Type B pancreatic cell (in vitro differentiated cells): ENCODE measurements at places on chromosomes 1 and 21. TPM values are rescaled to one million over a fixed set of nuclear protein-coding genes. Genes with fewer than 3 reads are reported as not detected.

DNA sequence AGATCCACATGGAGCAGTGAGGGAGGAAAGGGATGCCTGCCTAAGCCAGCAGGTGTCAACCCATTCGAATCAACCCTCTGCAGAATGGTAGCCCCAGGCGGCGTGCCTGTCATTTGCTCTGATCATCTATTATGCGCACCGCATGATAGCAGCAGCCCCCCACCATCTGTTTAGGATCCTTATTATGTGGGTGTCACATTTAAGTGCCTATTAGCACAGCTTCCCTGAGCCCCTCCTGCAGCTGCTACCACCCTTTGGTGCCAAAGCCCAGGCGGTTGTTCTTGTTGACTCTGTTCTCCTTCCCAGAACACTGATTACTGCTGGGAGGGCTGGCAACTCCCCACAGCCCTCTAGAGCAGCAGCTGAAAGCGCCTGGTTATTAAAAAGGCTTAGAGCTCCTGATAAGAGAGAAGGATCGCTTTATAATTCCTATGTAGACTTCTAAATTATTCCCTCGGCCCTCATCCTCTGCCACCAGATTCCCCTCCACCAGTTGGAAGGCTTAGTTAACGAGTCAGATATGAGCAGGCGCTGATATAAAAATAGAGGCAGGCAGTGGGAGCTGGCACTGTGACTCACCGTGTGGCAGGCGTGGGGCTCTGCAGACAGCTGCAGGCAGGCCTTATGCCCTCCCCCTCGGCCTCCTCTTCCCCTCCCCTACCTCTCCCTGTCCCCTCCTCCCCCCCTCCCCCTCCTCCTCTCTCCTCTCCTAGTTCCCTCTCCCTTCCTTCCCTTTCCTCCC lies 23.0 kb downstream of the ACTA1 start:
- H3K4me3 ChIP-seq = peak overlapping the region; percentile 9
- DNase-seq = no peak
- peaks cover 30% of the 10 kb centered on the region for H3K27me3 ChIP-seq

- H3K4me1 ChIP-seq = peaks cover 8% of the 10 kb centered on the region
- no peak for DNase-seq
- H3K27me3 ChIP-seq = no peaks in the 10 kb centered on the region
- H3K27ac ChIP-seq = no peak overlapping the region
- no peak overlapping the region for H3K4me3 ChIP-seq
- H3K36me3 ChIP-seq = no peaks in the 10 kb centered on the region
Measured at GRCh38 chr1:83815330-83815729, 183.6 kb downstream of the TTLL7 start.

GRCh38 chr1:84613887-84614286 lies 39.6 kb upstream of the CTBS start:
- H3K4me1 ChIP-seq = peaks cover 14% of the 10 kb centered on the region
- no peak overlapping the region for H3K27ac ChIP-seq
- H3K36me3 ChIP-seq = peaks cover 9% of the 10 kb centered on the region

GRCh38 chr1:147497826-147498225 lies 43.5 kb upstream of the BCL9 start:
- no peak overlapping the region for H3K4me3 ChIP-seq
- no peaks in the 10 kb centered on the region for H3K4me1 ChIP-seq
- DNase-seq = no peak
- H3K27me3 ChIP-seq = peaks cover 3% of the 10 kb centered on the region
- H3K27ac ChIP-seq = no peak overlapping the region

Gene IKBKE
- total RNA-seq = 10.7 and 13.4 TPM in 2 replicates

- H3K4me1 ChIP-seq = peaks cover 5% of the 10 kb centered on the region
- no peak overlapping the region for H3K27ac ChIP-seq
- H3K36me3 ChIP-seq = no peaks in the 10 kb centered on the region
- no peak for DNase-seq
Measured at GRCh38 chr1:53469373-53469772, 10.2 kb downstream of the DMRTB1 start.

Gene HFM1
- 1.5 and 7.1 TPM in 2 replicates for total RNA-seq

DNA sequence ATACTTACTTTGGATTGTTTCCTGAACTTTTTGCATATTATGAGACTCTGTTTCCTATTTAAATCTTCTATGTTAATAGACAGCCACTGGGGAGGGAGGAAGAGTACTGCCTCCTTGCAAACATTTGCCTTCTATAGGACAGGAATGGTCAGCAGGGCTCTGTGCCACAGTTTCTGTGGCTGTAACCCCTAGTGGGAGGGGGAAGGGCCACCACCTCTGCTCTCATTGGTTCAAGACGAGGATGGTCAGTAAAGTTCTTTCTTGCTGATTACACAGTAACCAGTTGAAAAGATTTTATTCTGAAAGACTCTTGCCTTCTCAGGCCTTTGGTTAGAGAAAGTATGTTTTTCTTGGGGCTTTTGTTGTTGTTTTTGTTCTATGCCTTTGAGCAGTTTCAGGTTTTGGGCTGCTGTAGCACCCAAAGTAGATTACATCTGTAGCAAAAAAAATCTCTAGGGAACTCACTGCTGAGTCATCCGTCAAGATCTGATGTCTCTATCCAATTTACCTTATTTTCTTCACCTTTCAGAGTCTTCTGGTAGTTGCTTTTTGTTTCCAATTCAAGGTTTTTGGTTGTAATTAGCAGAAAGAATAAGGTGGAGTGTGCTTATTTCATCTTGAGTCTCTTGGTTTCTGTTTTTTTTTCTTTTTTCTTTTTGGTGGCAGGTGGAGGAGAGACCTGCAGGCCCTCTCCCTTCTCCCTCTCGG lies 23.1 kb downstream of the SLC35A3 start:
- H3K36me3 ChIP-seq = peaks cover 43% of the 10 kb centered on the region
- peak overlapping the region; percentile 16 for H3K27ac ChIP-seq
- no peaks in the 10 kb centered on the region for H3K27me3 ChIP-seq
- no peaks in the 10 kb centered on the region for H3K4me1 ChIP-seq
- DNase-seq = no peak
- no peak overlapping the region for H3K4me3 ChIP-seq

DNA sequence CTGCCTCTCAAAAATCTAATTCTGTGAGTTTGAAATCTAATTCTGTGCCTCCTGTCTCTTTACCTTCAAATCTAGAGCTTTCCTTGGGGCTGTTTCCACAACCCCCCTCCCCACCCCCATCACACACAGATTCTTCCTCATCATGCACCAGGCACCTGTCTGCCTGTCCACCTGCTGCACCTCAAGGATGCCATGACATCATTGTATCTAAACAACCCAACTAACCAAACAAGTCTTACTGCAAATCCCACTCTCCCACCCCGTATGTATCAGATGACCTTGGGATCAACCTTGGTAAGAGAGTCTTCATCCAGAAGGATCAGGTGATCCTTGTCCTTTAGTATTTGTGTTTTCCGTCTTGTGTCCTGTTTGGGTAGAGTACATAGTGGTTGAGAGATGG lies 102.7 kb upstream of the SIM2 start:
- peaks cover 28% of the 10 kb centered on the region for H3K27me3 ChIP-seq
- DNase-seq = no peak
- no peak overlapping the region for H3K4me3 ChIP-seq
- H3K36me3 ChIP-seq = no peaks in the 10 kb centered on the region
- no peak overlapping the region for H3K27ac ChIP-seq

GRCh38 chr1:156499842-156500542 lies 583 bp downstream of the MEF2D start:
- H3K27me3 ChIP-seq = no peaks in the 10 kb centered on the region
- H3K27ac ChIP-seq = peak overlapping the region; percentile 93
- peak overlapping the region; percentile 91 for H3K4me3 ChIP-seq
- H3K4me1 ChIP-seq = peaks cover 56% of the 10 kb centered on the region

Gene SLC45A3
- 3.9 and 4.2 TPM in 2 replicates for total RNA-seq

- peak overlapping the region; percentile 29 for H3K27ac ChIP-seq
- H3K27me3 ChIP-seq = no peaks in the 10 kb centered on the region
- peaks cover 40% of the 10 kb centered on the region for H3K4me1 ChIP-seq
- DNase-seq = no peak
- H3K36me3 ChIP-seq = peaks cover 12% of the 10 kb centered on the region
Measured at GRCh38 chr1:232613752-232614381, 16.1 kb downstream of the SIPA1L2 start.

- H3K4me1 ChIP-seq = peaks cover 40% of the 10 kb centered on the region
- H3K27me3 ChIP-seq = no peaks in the 10 kb centered on the region
- DNase-seq = no peak
Measured at GRCh38 chr1:230195199-230195598, 128.2 kb downstream of the GALNT2 start.
